ENCODE measurements at places on chromosomes 6 and 20.
A peak's percentile ranks its signal among the peaks of the same experiment; 100 is the strongest.

- no peak for DNase-seq
Measured at GRCh38 chr6:113530769-113531168, 326.4 kb upstream of the MARCKS start.

DNA sequence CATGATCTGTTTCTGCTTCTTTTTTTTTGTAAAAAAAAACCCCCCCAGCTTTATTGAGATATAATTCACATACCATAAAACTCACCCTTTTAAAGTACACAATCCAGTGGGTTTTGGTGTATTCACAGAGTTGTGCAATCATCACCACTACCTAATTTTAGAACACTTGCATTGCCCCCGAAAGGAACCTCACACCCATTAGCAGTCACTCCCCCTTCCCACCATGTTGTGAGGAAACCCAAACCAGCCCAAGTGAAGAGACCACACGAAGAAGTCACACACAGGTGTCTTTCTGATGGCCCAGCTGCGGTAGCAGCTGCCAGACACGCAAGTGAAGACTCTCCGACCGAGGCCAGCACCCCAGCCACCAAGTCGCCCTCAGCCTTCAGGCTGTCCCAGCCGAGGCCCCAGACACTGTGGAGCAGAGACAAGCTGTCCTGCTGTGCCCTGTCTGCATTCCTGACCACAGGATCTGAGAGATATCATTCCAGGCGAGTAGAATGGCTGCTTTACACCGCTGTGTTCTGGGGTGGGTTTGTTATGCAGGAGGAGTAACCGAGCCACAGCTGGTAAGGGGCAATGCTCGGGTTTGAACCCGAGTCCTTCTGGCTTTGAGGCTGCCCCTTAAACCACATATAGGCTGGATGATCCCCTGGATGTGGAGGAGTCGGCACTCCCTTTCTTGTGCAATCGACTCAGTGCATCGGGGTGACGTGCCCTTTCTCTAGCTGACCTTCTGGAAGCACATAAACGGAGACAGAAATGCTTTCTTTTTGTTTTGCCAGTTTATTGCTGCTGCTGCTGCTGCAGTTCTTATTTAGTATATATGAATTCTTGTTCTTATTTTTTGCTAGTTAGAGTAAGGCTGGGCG is 59.1 kb upstream of the PTPN1 start:
- DNase-seq, result no peak

- peak; percentile 50 for DNase-seq
Measured at GRCh38 chr20:11090751-11091150, 417.0 kb upstream of the JAG1 start.

DNA sequence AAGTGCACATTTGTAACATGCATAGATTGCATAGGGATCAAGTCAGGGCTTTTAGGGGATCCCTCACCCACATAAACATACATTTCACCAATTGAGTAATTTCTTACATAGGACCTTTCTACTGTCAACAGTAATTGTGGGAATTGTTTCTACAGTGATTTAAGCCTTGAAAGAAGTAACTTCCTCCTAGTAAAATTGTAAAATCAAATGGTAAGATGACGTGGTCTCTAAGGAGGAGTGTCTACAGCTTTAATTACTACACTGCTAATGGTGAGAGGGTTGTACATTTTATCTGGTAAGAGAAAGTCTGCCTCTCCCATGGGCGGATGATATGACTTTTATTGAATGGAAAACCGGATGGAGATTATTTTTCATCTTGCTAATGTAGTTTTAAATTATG is 98.0 kb downstream of the RPP40 start:
- no peak for DNase-seq

GRCh38 chr6:52186480-52186879 is 305 bp downstream of the IL17A start:
- DNase-seq, result no peak

- no peak for DNase-seq
Measured at GRCh38 chr6:41428996-41429421, 93.6 kb downstream of the NCR2 start.

DNA sequence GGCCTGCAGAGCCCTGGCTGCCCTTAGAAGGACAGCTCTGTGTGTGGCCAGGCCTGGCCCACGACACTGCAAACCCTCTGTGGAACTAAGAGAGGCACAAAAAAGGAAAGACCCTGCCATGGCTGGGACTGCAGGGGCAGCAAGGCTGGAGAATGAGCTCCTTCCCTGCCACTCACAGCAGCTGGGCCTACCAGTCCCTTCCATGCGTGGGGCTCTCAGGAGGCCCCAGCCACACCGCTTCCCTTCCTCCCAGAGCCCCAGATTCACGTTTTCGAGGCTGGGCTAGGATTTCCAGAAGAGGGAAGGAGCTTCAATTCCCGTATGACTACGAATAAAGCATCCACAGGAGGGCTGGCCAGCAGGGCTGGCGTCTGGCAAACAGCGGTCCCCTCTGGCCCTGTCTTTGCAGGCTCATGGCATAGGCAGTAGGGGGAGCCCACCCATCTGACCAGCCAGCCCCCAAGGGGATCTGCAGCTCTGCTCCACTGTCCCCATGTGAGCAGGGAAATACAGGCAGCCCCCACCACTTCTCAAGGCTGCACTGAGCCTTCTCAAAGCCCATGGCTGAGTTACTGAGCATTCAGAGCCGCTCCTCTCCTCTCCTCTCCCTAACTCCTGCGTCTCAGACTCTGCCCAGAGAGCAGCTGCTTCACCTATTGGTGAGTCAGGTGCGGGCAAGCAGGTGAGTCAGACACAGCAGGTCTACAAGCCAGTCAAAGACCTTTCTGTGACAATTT is 53.1 kb downstream of the NINL start:
- DNase-seq, result peak; percentile 81

DNA sequence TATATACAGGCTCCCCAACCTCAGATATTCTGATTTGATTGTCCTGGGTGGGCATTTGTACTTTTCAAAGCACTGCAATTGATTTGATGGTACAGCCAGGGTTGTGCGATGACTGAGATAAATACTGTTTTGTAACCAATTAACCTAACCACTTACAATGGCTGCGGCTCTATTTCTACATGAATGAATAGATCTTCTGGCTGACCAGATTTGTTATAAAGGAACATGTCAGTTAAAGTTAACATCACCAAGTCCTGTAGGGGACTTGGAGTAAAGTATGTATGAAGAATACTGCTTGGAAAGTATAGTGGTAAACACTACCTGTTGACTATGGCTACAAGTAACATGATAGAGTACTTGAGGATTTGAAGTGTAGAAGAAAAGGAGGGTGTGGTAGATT is 369.2 kb upstream of the JAG1 start:
- no peak for DNase-seq

DNA sequence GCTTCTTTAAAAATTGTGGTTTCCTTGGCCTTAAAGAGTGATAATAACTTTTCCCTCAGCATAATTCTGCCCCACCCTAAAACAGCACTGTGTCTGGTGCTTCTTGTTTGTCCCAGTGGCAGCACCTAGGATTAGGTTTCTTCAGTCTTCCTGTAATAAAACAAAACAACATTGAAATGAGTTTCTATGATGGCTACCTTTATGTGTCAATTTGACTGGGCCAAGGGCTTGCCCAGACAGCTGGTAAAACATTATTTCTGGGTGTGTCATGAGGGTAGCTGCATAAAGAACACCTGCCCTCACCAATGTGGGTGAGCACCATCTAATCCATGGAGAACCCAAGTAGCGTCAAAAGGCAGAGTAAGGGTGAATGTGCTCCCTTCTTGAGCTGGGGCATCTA is 117.8 kb downstream of the QRSL1 start:
- DNase-seq, result no peak

GRCh38 chr20:37914672-37915433 is 11.9 kb downstream of the VSTM2L start:
- peak; percentile 93 for DNase-seq

DNA sequence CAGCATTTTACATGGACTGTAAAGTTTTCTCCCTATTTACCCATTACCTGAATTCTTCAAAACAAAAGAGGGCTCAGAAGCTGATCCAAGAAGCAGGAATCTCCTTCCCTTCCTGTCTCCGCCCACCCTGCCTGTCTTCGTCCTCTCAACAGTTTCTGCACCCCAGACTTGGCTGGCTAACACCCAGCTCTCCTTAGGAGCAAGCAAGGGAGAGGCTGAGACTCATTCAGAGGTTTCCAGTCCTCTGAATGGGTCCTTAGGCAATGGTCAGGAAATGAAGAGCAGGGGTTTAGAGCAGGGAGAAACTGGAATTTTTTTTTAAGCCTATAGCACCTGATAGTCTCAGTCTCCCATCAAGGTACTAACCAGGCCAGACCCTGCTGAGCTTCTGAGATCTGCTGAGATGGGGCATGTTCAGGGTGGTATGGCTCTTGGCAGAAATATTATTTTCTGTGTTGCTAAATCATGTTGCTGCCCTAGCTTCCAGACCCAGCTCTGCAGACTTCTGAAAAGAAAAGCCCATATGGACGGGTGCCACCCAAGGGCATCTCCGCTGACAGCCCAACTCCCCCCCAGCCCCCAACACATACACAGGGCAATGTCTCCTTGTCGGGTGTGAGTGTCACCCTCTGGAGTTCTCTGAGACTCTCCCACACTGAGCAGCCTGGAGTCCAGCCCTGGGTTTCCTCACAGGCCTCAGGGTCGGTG is 74.6 kb upstream of the CD93 start:
- DNase-seq, result no peak

DNA sequence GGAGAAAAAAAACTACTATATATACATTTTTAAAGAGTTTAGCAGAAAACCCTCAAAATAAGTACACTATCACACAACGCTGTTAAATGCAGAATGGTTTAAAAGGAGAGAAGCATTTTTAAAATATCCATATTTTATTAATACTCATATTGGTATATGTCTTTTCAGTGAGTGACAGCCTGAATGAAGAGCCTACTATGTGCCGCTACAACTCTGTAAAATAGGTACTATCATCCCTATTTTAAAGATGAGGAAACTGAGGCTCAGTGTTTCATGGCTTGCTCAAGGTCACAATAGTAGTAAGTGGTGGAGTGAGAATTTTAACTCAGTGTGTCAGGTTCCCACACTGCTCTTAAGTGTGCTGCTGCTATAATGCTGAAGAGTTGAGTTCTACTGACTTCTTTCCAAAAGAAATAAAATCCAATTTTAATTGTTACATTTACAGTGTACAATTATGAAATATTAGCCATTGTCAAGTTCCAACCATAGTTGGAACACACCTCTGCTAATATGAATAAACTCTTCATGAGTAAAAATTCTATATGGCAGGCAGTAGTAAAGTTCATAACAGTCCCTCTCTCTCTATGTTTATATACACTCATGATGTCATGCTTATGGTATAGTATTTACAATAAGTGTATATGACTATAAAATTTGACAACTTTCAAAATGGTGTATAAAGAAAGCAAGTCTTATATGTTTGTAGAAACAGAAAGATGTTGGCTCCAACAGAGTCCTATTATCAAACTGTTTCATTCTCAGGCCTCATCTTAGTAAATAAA is 3.1 kb downstream of the FAM184A start:
- DNase-seq, result no peak

GRCh38 chr6:25418454-25419052 is 139.4 kb downstream of the CARMIL1 start:
- no peak for DNase-seq

GRCh38 chr6:7062451-7063162 is 45.2 kb upstream of the RREB1 start:
- DNase-seq, result no peak

DNA sequence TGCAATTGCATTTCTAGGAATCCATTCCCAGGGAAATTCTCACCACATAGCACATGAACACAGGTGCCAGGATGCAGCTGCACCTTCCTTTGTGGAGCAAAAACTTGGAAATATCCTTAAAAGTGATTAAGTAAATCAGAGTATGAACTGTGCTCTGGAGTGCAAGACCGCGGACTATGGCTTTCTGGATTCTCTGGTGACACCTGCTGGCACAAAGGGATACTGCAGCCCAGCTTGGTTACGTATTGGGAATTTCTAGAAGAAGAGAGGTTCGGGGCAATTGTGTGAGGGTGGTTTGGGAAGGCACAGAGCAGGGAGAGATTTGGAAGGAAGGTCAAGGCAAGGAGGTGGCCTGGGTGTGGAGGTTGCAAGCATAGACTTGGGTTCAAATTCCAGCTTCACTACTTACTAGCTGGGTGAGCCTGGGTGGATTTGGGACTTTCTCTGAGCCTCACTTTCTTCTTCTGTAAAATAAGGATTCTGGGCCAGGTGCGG is 15.9 kb upstream of the PEDS1 start:
- peak; percentile 81 for DNase-seq
